Astrocyte (in vitro differentiated cells and primary cell): ENCODE measurements at places on chromosomes 16 and 17. TPM values are rescaled to one million over a fixed set of nuclear protein-coding genes. Genes with fewer than 3 reads are reported as not detected.

The TCAP gene
- total RNA-seq, result 0.98 and 1.4 TPM in 2 replicates

The MRPS7 gene
- 50.0 and 55.0 TPM in 2 replicates for total RNA-seq

The SSH2 gene
- total RNA-seq, result 25.0 and 31.1 TPM in 2 replicates

The ANKRD40CL gene
- total RNA-seq, result not detected in 2 replicates

The C16orf92 gene
- total RNA-seq, result not detected in 2 replicates

The APRT gene
- total RNA-seq, result 132 and 143 TPM in 2 replicates

The MFAP4 gene
- total RNA-seq, result 0.93 and 3.7 TPM in 2 replicates

DNA sequence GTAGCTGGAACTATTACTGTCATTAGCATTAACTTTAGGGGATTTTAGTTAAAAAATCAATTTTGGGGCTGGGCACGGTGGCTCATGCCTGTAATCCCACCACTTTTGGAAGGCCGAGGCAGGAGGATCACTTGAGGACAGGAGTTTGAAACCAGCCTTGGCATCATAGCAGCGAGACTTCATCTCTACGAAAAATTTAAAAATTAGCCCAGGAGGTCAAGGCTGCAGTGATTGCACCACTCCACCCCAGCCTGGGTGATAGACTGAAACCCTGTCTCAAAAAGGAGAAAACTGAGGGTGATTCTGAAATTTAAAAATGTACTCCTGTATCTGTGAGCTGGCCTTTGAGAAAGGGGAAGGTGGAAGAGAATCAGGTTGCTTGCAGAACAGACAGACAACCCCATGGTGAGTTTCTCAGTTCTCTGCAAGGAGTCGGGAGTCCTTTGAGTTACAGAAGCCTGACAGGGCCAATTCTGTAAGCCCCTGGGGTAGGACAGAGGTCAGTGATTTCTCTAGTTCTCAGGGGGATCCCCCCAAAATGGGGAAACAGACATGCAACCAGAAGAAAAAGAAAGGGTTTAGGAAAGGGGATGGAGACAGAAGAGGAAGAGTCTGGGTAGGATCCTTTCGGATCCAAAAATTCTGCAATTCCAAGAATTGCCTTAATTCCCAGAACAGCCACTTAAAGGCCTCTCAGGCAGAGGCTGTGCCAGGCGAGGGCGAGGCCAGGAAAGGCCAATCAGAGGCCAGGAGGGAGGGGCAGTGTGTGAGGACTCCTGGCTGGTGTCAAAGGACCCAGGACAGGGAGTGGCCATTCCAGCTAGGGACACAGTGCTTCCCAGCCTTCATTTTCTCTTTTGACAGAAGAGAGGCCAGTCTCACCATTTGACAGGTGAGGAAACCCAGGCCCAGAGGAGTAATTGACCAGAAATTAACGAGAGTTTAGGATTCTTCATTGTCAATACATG is 6.7 kb downstream of the NUPR1 start:
- no peak for DNase-seq

DNA sequence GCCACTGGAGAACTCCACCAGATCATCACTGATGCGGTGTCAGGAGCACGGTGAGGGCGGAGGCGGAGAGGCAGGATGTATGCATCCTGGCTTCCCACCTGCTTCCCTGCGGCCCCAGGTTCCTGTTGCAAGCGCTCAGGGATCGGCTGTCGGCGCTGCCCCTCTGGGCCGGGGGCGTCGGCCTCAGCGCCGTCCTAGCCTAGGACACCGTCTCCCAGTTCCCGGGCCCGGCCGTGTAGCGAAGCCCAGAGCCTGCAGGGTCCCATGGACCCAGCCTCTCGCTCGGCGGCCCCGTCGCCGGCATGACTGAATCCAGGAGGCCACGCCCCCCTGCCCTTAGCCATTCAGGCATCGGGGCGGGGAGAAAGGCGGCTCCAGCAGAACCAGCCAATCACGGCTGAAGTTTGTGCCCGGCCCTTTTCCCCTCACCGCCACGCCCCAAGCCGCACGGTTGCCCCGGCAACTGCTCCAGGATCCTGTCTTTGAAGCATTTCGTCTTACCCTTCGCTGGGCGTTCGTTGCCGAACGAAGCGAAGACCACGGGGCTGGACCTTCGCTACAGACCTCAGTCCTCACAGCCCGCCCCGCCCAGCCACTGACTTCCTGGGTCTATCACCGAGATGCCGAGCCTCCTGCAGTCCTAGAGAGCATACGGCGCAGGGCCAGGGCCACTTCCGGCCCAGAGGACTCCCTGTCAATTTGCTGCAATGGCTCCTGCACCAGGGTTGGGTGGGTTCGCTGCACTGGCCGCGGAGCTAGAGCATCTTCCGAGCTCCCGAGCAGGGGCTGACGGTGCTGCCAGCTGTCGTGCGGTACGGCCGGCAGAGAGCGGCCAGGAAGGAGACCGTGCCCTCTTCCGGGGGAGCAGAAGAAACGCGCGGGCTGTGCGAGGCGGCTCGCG is 10.6 kb upstream of the ZNF213 start:
- peak; percentile 83 for DNase-seq

DNA sequence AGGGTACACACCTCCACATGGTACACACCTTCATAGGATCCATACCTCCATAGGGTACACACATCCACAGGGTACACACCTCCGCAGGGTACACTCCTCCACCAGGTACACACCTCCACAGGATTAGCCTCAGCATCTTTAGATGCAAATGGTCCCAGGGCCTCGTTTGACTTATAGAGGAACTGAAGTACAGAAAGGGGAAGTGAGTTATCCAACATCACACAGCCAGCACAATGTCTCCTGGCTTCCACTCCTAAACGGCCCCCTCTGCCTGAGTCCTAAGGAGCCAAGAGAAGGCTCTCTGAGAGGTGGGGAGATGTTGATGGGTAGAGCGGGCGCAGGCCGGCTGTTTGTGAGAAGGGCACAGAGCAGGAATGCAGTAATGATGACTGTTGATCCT is 12.0 kb downstream of the FOXN1 start:
- no peak for DNase-seq

GRCh38 chr17:77143306-77143705 is 2.5 kb downstream of the SEC14L1 start:
- no peak for DNase-seq

GRCh38 chr17:37322826-37323561 is 52.8 kb upstream of the C17orf78 start:
- no peak for DNase-seq

DNA sequence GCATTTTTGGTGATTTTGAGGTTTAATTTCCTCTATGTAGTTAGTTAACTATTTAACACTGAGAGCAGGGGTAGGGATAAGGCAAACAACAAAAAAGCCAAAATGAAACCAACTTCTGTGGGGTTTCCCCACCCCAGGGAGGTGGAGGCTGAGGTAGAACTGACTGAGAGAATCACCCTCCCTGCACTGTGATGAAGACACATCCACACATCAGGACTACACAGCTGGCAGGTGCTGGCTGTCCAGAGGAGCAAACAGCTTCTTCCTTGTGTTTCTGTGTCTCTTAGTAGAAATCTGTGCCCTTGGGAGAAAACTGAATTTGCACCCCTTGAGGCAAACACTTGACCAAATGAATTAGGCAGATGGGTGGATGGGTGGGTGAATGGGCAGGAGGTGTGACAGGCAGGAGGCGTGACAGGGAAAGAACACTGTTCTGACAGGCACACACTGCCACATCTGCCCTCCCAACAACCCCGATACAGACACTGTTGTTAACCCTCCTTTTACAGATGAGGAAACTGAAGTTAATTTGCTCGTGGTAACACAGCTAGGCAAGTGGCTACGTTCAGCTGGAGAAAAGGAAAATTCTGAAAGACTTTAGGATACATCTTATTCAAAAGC is 62.9 kb upstream of the AMZ2 start:
- no peak for DNase-seq

- DNase-seq, result no peak
Observed at GRCh38 chr17:34301986-34302385, 16.4 kb downstream of the CCL11 start.

GRCh38 chr17:47663912-47664623 is 14.3 kb downstream of the KPNB1 start:
- peak; percentile 20 for DNase-seq

DNA sequence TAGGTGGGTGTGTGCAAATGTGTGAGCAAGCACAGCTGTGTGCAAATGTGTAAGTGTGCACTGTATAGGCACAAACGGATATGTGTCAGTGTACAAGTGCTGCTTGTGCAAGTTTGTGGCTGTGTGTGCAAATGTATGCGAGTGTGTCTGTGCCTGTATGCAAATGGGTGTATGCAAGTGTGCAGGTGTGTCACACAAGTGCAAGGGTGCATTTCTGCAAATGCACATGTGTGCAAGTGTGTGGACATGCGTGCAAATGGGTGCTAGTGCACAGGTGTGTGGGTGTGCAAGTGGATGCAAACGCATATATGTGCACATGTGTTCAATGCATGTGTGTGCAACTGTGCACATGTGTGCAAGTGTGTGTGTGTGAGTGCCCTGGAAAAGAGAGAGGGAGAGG is 76.5 kb upstream of the TNRC6C start:
- no peak for DNase-seq

- no peak for DNase-seq
Observed at GRCh38 chr16:72051818-72052217, 2.5 kb upstream of the HP start.

- DNase-seq, result no peak
Observed at GRCh38 chr17:80352216-80352895, 62.6 kb upstream of the ENDOV start.

DNA sequence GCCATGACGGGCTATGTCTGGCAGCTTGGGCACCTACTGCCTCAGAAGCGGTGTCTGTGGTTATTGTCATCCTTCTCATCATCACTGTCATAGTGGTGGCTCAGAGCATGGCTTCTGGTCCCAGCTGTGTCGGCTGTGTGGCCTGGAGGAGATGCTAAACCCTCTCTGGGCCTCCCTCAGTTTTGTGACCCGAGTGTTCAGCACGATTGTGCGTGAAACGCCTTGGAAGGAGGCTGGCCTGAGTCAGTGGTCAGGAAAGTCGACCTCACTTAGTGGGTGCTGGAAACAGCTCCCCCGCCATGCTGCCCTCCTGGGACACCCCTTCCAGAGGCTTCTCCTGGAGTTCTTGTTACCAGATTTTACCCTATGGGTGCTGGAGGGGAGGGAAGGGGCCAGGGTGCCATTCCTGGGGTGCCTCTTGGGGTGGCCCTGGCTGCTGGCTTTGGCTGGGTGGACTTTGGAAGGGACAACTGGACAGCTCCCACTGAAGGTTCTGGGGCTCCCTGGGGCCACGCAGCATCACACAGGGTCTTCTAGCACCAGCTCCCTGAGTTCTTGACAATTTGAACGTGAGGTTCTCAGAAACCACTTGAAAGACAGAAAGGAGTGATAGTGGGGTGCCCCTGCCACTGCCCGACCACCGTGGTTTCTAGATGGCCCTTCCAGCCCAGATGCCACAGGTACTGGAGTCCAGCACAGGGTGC is 226.5 kb upstream of the GSE1 start:
- DNase-seq, result no peak

GRCh38 chr16:57608462-57609113 is 19.8 kb upstream of the ADGRG1 start:
- no peak for DNase-seq

- DNase-seq, result no peak
Observed at GRCh38 chr17:57524839-57525568, 220.1 kb downstream of the CCDC182 start.

GRCh38 chr16:6726621-6727020 is 606.0 kb upstream of the RBFOX1 start:
- DNase-seq, result no peak
